ENCODE measurements at places on chromosomes 4 and X.

- DNase-seq = no peak
Observed at GRCh38 chr4:112332398-112332797, 35.2 kb downstream of the ALPK1 start.

DNA sequence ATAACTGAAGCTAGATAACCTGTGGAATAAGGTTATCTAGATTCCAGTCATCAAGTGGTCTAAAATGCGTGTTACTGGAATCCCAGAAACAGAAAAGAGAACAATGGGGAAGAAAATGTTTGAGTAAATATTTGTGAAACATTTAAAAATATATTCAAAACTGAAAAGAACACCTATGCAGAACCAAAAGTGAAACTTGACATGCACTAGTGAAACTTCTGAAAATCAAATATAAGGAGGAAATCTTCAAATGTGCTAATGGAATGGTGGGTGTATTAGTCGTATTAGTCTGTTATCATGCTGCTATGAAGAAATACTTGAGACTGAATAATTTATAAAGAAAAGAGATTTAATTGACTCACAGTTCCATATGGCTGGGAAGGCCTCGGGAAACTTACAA is 512.4 kb upstream of the KLHL4 start:
- no peak for DNase-seq

DNA sequence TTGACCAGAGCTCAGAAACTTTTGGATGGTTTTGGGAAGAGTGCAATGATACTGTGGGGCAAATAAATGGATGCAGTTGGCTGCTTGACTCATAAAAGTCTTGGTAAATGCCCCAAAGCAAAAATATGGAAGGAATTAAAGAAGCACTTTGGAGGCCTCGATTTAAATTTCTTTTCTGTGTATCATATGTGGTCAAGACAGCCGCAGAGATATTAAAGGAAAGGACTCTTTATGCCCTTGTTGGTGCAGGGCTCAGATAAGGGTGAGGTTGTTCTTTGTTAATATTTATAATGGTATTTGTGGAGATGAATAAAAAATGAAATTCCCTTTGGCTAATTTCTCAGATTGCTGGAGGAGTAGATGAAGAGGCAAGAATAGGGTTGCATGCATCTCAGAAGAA is 90.2 kb downstream of the NHS start:
- DNase-seq = no peak

- DNase-seq = no peak
Observed at GRCh38 chr4:31651541-31651940, 931.4 kb downstream of the PCDH7 start.

- no peak for DNase-seq
Observed at GRCh38 chrX:66074920-66075879, 35.3 kb upstream of the VSIG4 start.

- DNase-seq = peak; percentile 8
Observed at GRCh38 chrX:132330156-132330729, 111.0 kb upstream of the RAP2C start.

DNA sequence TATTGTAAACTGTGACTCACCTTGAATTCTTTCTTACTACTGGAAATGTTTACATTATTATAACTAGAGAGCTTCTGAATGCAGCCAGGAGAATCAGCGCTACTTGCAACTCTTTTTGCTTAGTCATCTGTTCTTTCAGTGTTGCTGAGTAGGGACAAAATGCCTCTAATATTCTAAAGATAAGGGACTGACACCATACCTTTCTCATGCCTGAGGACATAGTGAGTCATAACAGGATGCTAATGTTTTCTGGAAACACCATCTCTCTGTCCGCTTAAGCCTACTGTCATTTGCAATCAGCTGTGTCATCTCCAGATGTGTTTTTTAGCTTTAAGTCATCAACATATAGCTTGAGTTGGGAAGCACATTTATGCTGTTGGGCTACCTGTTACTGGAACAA is 108.3 kb downstream of the QRFPR start:
- DNase-seq = no peak

Measured in HepG2 (cell line).